ENCODE measurements at places on chromosomes 1 and 21. TPM values are rescaled to one million over a fixed set of nuclear protein-coding genes. Genes with fewer than 3 reads are reported as not detected.

Gene LCE3D
- not detected for total RNA-seq

Gene RRP1
- 23.2 TPM for total RNA-seq

Gene ABCA4
- total RNA-seq, result not detected

Gene KCNA3
- total RNA-seq, result 114 TPM

Gene PTGS2
- 6.4 TPM for total RNA-seq

Gene SELP
- total RNA-seq, result 35.4 TPM

Gene C1orf74
- total RNA-seq, result 0.42 TPM

Gene TNFAIP8L2
- 3.6 TPM for total RNA-seq

Gene CR1
- total RNA-seq, result 27.6 TPM

Gene FRRS1
- total RNA-seq, result 0.65 TPM

Gene AIRE
- total RNA-seq, result 1.4 TPM

Gene PRKCZ
- total RNA-seq, result 26.0 TPM

Gene HPDL
- total RNA-seq, result 0.21 TPM

Gene LHX8
- total RNA-seq, result not detected

Gene CFAP141
- total RNA-seq, result not detected

Gene CAPN9
- total RNA-seq, result not detected

Gene PLEKHN1
- total RNA-seq, result 3.4 TPM

Gene CFHR1
- total RNA-seq, result not detected

Gene TCEA3
- 12.3 TPM for total RNA-seq

Gene KRTAP19-1
- total RNA-seq, result not detected

Gene GBP6
- total RNA-seq, result 0.23 TPM

Gene OBSCN
- 23.1 TPM for total RNA-seq

Gene FMN2
- not detected for total RNA-seq

Gene BMP8B
- total RNA-seq, result 1.3 TPM

Gene ST7L
- 21.2 TPM for total RNA-seq

Gene SETD4
- total RNA-seq, result 19.1 TPM

Gene ADORA3
- not detected for total RNA-seq

Gene SERINC2
- 0.32 TPM for total RNA-seq

Gene AADACL3
- not detected for total RNA-seq

Gene ADAM30
- total RNA-seq, result not detected
